ENCODE measurements at places on chromosomes 6 and 20.

- peaks cover 35% of the 10 kb centered on the region for H3K4me1 ChIP-seq
- H3K27ac ChIP-seq, result no peak overlapping the region
- peaks cover 2% of the 10 kb centered on the region for H3K36me3 ChIP-seq
- H3K27me3 ChIP-seq, result no peaks in the 10 kb centered on the region
- H3K4me3 ChIP-seq, result no peak overlapping the region
Observed at GRCh38 chr20:45322952-45323383, 14.9 kb upstream of the MATN4 start.

DNA sequence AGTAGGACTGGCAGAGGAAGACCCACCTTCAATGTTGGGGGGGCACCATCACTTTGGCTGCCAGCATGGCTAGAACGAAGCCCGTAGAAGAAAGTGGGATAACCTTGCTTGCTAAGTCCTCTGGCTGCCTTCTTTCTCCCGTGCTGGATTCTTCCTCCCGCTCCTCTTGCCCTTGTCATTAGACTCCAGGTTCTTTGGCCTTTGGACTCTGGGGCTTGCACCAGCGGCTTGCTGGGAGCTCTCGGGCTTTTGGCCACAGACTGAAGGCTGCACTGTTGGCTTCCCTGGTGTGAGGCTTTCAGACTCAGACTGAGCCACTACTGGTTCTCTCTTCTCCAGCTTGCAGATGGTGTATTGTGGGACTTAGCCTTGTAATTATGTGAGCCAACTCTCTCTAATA, 28.2 kb downstream of the GSTA2 start:
- no peaks in the 10 kb centered on the region for H3K4me1 ChIP-seq
- peaks cover 4% of the 10 kb centered on the region for H3K27me3 ChIP-seq
- H3K36me3 ChIP-seq, result no peaks in the 10 kb centered on the region
- no peak overlapping the region for H3K27ac ChIP-seq

DNA sequence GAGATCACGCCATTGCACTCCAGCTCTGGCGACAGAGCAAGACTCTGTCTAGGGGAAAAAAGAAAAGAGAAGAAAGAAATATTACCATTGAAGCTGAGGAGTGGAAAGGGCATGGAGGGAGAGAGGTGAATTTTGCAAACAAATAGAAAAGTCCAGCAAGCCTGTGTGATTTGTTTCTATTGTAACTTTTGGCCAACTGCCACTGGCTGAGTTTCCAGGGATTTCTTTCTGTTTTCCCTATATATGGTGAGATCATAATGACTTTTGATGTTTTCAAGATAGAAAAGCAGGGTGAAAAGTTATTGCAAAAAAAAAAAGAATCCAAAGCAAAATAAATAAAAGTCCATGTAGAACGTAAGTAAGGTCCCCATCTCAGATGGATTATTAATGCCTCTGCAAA, 184.2 kb upstream of the RALGAPA2 start:
- no peak overlapping the region for H3K4me3 ChIP-seq
- H3K27me3 ChIP-seq, result peaks cover 11% of the 10 kb centered on the region
- H3K36me3 ChIP-seq, result no peaks in the 10 kb centered on the region
- H3K4me1 ChIP-seq, result no peaks in the 10 kb centered on the region
- DNase-seq, result no peak
- H3K27ac ChIP-seq, result no peak overlapping the region

- no peaks in the 10 kb centered on the region for H3K27me3 ChIP-seq
- peaks cover 33% of the 10 kb centered on the region for H3K36me3 ChIP-seq
- no peak overlapping the region for H3K4me3 ChIP-seq
Observed at GRCh38 chr6:36980129-36980528, 5.9 kb downstream of the MTCH1 start.

GRCh38 chr20:57079031-57080005, 187.1 kb downstream of the BMP7 start:
- no peak for DNase-seq
- no peaks in the 10 kb centered on the region for H3K36me3 ChIP-seq
- H3K4me1 ChIP-seq, result no peaks in the 10 kb centered on the region
- H3K27ac ChIP-seq, result no peak overlapping the region
- H3K4me3 ChIP-seq, result no peak overlapping the region
- H3K27me3 ChIP-seq, result no peaks in the 10 kb centered on the region

GRCh38 chr20:18288749-18289267, 481 bp downstream of the ZNF133 start:
- H3K27ac ChIP-seq, result peak overlapping the region; percentile 98
- peaks cover 22% of the 10 kb centered on the region for H3K27me3 ChIP-seq
- H3K4me1 ChIP-seq, result peaks cover 17% of the 10 kb centered on the region
- H3K36me3 ChIP-seq, result peaks cover 22% of the 10 kb centered on the region
- no peak for DNase-seq
- H3K4me3 ChIP-seq, result peak overlapping the region; percentile 97

GRCh38 chr6:141354191-141354955, 778.4 kb upstream of the GJE1 start:
- H3K27me3 ChIP-seq, result no peaks in the 10 kb centered on the region
- no peak overlapping the region for H3K27ac ChIP-seq
- no peak overlapping the region for H3K4me3 ChIP-seq
- no peaks in the 10 kb centered on the region for H3K36me3 ChIP-seq

DNA sequence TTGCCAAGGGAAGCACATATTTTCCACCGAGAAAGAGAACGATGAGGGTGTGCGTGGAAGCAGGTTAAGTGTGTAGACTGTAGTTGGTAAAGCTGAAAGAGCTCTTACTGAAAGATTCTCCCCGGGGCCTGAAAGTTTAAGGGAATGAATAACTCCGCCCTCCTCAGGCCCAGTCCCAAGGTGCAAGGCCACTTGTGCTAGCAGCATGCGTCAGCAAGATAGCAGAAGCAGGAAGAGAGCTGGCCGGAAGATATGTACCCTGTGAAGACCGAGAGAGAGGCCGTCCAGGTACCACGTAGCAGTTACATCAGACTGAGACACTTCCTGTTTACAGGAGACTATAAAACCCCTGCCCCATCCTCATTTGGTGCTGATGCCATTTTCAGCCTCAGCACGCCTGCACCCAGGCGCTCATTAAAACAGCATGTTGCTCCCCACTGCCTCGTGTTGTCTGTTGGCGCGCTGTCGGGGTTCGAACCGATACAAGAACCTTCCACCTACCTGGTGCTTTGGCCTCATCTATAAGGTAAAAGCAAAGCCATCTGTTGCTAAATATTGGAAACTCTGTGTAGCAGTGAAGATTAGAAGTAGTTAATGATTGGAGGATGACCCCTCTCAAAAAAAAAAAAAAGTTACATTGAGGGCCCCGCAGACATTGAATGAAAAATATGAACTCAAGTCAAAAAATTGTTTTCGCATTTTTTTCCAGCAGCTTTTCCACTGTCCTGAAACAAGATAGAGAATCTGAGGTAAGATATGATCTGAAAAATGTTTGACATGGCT, 18.6 kb upstream of the FAM135A start:
- H3K4me1 ChIP-seq, result no peaks in the 10 kb centered on the region
- H3K27me3 ChIP-seq, result peaks cover 44% of the 10 kb centered on the region
- DNase-seq, result no peak
- no peak overlapping the region for H3K4me3 ChIP-seq
- H3K36me3 ChIP-seq, result no peaks in the 10 kb centered on the region
- H3K27ac ChIP-seq, result no peak overlapping the region

DNA sequence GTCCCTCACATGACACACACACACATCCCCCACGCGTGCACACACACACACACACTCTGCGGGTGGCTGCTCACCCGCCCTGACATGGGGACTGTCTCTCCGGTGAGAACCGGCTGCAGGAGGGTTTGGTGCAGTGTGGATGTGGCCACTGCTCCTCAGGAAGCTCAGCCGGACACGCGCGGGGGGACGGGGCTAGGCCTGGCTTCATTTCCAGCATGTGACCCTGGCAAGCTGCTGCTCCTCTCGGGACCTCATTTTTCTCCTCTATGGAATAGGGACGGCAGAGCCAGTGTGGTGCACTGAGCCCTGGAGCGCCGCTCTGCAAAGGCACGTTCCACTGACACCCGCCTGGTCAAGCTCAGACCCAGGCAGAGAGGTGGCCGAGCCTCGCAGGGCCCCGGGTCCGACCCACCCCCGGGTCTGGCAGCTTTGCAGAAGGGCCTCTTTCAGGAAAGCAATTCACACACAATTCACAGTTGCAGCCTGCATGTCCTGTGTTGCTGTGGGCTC, 56.8 kb upstream of the SLCO4A1 start:
- no peak for DNase-seq
- H3K4me3 ChIP-seq, result no peak overlapping the region
- peaks cover 28% of the 10 kb centered on the region for H3K27me3 ChIP-seq
- H3K4me1 ChIP-seq, result peaks cover 2% of the 10 kb centered on the region

DNA sequence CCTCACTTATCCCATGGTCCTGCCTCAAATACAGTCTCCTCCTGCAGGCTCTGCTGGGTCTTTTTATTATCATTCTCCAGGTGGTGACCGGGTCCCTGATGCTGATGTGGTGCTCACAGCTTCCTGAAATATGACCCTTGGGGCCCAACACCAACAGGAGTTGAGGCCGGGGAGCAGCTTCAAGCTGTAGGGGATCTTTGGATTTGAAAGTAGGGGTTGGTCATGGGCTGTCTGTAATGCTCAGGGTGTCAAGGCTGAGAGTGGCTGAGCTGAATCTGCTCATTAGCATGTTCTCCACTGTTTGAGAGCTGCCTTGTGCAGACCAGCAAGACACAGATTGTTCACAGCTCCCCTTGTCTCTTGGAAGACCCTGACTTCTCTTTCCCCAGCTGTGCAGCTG, 35.5 kb downstream of the HLA-F start:
- peak; percentile 26 for DNase-seq
- H3K27me3 ChIP-seq, result no peaks in the 10 kb centered on the region
- peaks cover 6% of the 10 kb centered on the region for H3K36me3 ChIP-seq
- H3K4me3 ChIP-seq, result no peak overlapping the region

DNA sequence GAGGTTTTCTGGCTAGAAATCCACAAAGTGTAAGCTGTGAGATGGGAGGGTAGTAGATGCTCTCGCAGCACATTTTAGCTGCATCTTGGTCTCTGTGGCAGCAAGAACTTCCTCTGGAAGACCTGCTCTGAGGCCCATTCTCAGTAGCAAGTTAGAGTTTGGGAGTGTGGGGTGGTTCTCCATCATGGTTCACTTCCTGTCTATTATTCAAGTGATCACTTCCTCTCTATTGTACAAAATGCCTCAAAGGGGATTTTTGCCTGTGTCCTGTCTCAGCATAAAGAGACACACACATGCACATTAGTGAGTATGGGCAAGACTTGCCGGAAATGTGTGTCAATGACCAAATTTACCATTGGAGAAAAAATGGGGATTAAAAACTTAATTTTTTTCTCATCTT, 42.5 kb downstream of the LYRM2 start:
- peaks cover 40% of the 10 kb centered on the region for H3K4me1 ChIP-seq
- no peaks in the 10 kb centered on the region for H3K27me3 ChIP-seq
- no peak overlapping the region for H3K4me3 ChIP-seq
- peak overlapping the region; percentile 80 for H3K27ac ChIP-seq

- peaks cover 9% of the 10 kb centered on the region for H3K27me3 ChIP-seq
- no peaks in the 10 kb centered on the region for H3K36me3 ChIP-seq
- no peak overlapping the region for H3K27ac ChIP-seq
- H3K4me3 ChIP-seq, result no peak overlapping the region
- H3K4me1 ChIP-seq, result no peaks in the 10 kb centered on the region
- DNase-seq, result no peak
Observed at GRCh38 chr6:122717350-122717749, 62.2 kb upstream of the FABP7 start.

DNA sequence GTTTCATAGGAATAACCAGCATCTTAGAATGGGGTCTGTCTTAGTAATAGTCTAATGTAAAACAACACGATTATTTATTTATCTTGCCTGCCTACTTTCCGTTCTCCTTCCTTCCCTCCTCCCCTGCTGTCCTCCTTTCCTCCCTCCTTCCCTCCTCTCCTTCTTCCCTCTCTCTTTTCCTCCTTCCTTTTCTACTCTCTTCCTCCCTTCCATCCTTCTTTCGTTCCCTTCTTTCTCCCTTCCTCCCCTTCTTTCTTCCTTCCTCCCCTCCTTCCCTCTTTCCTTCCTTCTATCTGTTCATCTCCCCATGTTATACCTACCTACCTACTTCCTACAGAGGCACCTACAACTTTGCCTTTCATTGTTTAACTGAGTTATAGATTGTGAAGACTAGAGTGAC, 940.6 kb downstream of the KIF16B start:
- no peak overlapping the region for H3K4me3 ChIP-seq
- no peaks in the 10 kb centered on the region for H3K36me3 ChIP-seq
- no peaks in the 10 kb centered on the region for H3K4me1 ChIP-seq
- no peaks in the 10 kb centered on the region for H3K27me3 ChIP-seq
- no peak for DNase-seq

All from activated CD8-positive, alpha-beta memory T cell treated with anti-CD3 and anti-CD28 coated beads, Interleukin-2, amount 10 ng/mL, durations not matched to agents 7 days and 5 days (primary cell).